ENCODE measurements at places on chromosomes 2 and 18. TPM values are rescaled to one million over a fixed set of nuclear protein-coding genes. Genes with fewer than 3 reads are reported as not detected.
A peak's percentile ranks its signal among the peaks of the same experiment; 100 is the strongest.

CNDP1 gene
- not detected for total RNA-seq

CLEC4F gene
- not detected for total RNA-seq

AQP12A gene
- not detected for total RNA-seq

UNC80 gene
- total RNA-seq = not detected

CRYBA2 gene
- total RNA-seq = not detected

ZNF396 gene
- total RNA-seq = 0.54 TPM

FRZB gene
- total RNA-seq = 0.28 TPM

CPLX4 gene
- not detected for total RNA-seq

CFC1 gene
- not detected for total RNA-seq

CRYGD gene
- not detected for total RNA-seq

ANKAR gene
- 4.4 TPM for total RNA-seq

OTX1 gene
- total RNA-seq = not detected

IL36G gene
- not detected for total RNA-seq

BOK gene
- 13.3 TPM for total RNA-seq

PELI1 gene
- 2.5 TPM for total RNA-seq

GRCh38 chr2:74696829-74697228 lies 42.8 kb downstream of the SEMA4F start:
- H3K27ac ChIP-seq = peak overlapping the region; percentile 93
- H3K4me1 ChIP-seq = peaks cover 18% of the 10 kb centered on the region
- no peaks in the 10 kb centered on the region for H3K36me3 ChIP-seq
- H3K27me3 ChIP-seq = peaks cover 2% of the 10 kb centered on the region

- no peak overlapping the region for H3K27ac ChIP-seq
- no peak overlapping the region for H3K4me3 ChIP-seq
- peak; percentile 29 for DNase-seq
- H3K4me1 ChIP-seq = no peaks in the 10 kb centered on the region
These were observed 83.8 kb downstream of the DOCK10 start for GRCh38 chr2:224958462-224958857.

- no peak overlapping the region for H3K4me3 ChIP-seq
- no peaks in the 10 kb centered on the region for H3K27me3 ChIP-seq
- H3K27ac ChIP-seq = peak overlapping the region; percentile 81
- H3K4me1 ChIP-seq = peaks cover 40% of the 10 kb centered on the region
- DNase-seq = no peak
These were observed 32.9 kb downstream of the MBP start for GRCh38 chr18:77099485-77100370.

GRCh38 chr18:75211002-75211621 lies 515 bp downstream of the TSHZ1 start:
- peak; percentile 18 for DNase-seq
- H3K36me3 ChIP-seq = no peaks in the 10 kb centered on the region
- no peaks in the 10 kb centered on the region for H3K27me3 ChIP-seq

- H3K27ac ChIP-seq = no peak overlapping the region
- no peak for DNase-seq
- no peaks in the 10 kb centered on the region for H3K4me1 ChIP-seq
- no peak overlapping the region for H3K4me3 ChIP-seq
- H3K27me3 ChIP-seq = no peaks in the 10 kb centered on the region
These were observed 32.7 kb upstream of the MFF start for GRCh38 chr2:227292314-227292713.

GRCh38 chr2:237118025-237118424 lies 32.3 kb downstream of the COPS8 start:
- peaks cover 7% of the 10 kb centered on the region for H3K4me1 ChIP-seq
- H3K27me3 ChIP-seq = no peaks in the 10 kb centered on the region

- peaks cover 38% of the 10 kb centered on the region for H3K4me1 ChIP-seq
- H3K27me3 ChIP-seq = no peaks in the 10 kb centered on the region
- H3K36me3 ChIP-seq = no peaks in the 10 kb centered on the region
- no peak overlapping the region for H3K4me3 ChIP-seq
- DNase-seq = peak; percentile 99
- peak overlapping the region; percentile 96 for H3K27ac ChIP-seq
These were observed 66.2 kb downstream of the HS1BP3 start for GRCh38 chr2:20584399-20585358.

GRCh38 chr18:11553098-11553940 lies 56.1 kb upstream of the SLC35G4 start:
- H3K36me3 ChIP-seq = no peaks in the 10 kb centered on the region
- DNase-seq = peak; percentile 59
- H3K4me1 ChIP-seq = no peaks in the 10 kb centered on the region
- no peak overlapping the region for H3K27ac ChIP-seq
- H3K27me3 ChIP-seq = peaks cover 9% of the 10 kb centered on the region
- no peak overlapping the region for H3K4me3 ChIP-seq

DNA sequence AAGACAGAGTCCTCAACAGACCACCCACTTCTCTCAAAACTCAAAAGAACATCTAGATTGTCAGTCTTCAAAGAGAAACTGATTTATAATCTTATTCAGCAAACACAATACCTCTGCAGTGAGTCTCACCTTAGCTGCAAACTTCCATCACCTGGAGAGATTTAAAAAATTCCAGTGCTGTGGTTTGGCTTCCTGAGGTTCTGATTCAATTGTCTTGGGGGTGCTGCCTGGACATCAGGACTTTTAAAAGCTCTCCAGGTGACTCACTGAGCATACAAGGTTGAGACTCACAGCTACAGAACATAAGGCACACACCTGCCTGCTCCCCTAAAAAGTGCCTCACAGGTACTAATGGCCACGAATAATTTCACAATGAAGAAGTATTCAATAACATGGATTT lies 40.3 kb downstream of the RNF152 start:
- no peak for DNase-seq
- no peak overlapping the region for H3K4me3 ChIP-seq
- peaks cover 12% of the 10 kb centered on the region for H3K4me1 ChIP-seq
- no peak overlapping the region for H3K27ac ChIP-seq
- H3K27me3 ChIP-seq = no peaks in the 10 kb centered on the region

GRCh38 chr2:60213865-60214625 lies 339.4 kb downstream of the BCL11A start:
- H3K4me3 ChIP-seq = no peak overlapping the region
- no peaks in the 10 kb centered on the region for H3K36me3 ChIP-seq
- no peak for DNase-seq
- no peak overlapping the region for H3K27ac ChIP-seq

DNA sequence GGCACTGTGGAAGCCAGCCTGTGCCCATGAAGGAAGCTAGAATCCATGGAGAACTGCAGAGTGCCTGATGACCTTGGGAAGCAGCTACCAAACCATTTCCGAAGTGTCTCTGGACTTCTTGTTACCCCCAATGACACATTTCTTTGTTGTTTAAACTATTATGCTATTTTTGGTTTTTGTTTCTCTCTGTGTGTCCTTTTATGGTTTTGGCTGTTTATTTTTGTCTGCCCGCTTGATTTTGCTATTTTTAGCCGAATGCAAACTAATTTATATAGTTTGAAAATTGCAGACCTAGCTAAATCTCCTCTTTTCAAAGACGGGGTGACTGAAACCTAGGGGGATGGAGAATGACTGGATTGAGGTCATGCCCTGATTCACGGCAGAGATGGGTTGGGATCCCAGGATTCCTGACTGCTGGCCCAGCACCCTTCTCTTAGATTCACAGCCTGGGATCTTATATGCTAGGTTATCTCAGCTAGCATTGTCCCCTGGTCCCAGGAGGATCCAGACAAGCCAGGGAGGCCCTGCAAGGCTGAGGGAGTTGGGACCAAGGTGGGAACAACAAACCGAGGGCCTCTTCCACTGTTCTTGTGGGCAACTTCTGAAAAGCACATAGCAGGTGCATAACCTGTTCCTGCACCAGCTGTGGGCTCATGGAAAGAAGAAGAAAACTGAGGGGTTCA lies 116.3 kb upstream of the HAAO start:
- no peaks in the 10 kb centered on the region for H3K36me3 ChIP-seq
- H3K4me3 ChIP-seq = no peak overlapping the region
- H3K27ac ChIP-seq = no peak overlapping the region
- H3K27me3 ChIP-seq = no peaks in the 10 kb centered on the region
- H3K4me1 ChIP-seq = peaks cover 25% of the 10 kb centered on the region

- DNase-seq = peak; percentile 80
- H3K4me3 ChIP-seq = peak overlapping the region; percentile 6
- H3K27ac ChIP-seq = peak overlapping the region; percentile 80
- H3K4me1 ChIP-seq = peaks cover 20% of the 10 kb centered on the region
These were observed 72.4 kb upstream of the IL1R1 start for GRCh38 chr2:102070058-102070642.

DNA sequence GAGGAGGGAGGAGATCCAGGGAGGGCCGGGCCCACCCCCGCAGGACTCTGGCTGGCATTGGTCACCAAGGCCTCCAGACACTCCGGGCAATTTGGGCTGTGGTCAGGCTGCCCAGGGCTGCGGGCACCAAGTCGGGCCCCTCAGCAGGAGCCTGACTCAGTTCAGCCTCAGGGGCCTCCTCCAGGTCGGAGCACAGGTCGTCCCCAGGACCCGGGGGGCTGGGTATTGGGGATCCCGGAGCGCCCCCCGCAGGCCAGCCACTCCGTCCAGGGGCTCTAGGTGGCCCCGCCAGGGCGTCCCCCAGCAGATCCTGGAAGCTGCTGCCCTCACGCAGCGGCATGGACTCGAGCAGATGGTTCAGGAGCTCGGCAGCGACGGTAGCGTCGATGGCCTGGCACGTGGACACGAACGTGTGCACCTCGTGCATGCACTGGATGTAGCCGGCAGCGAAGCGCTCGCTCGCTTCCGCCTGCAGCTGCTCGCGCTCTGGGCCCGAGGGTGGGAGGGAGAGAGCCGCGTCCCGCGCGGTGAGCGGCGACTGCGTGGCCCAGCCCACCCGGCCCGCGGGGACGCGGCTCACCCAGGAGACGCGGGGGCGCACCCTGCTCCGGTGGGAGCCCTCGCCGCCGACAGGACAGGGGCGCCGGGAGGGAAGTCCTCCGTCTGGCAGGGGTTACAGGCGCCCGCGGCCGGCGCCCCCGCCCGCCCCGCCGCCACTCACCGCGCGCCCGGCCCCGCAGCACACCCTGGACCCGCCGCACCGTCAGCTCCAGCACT lies 884 bp downstream of the HES6 start:
- no peak for DNase-seq
- peak overlapping the region; percentile 60 for H3K4me3 ChIP-seq
- no peak overlapping the region for H3K27ac ChIP-seq
- peaks cover 17% of the 10 kb centered on the region for H3K27me3 ChIP-seq
- H3K4me1 ChIP-seq = peaks cover 4% of the 10 kb centered on the region

GRCh38 chr2:216878072-216878471 lies 18.2 kb upstream of the TNP1 start:
- H3K36me3 ChIP-seq = no peaks in the 10 kb centered on the region
- DNase-seq = no peak
- H3K4me3 ChIP-seq = no peak overlapping the region
- H3K4me1 ChIP-seq = peaks cover 15% of the 10 kb centered on the region

GRCh38 chr18:1805521-1805920 lies 765.8 kb downstream of the METTL4 start:
- H3K4me1 ChIP-seq = no peaks in the 10 kb centered on the region
- H3K27me3 ChIP-seq = no peaks in the 10 kb centered on the region
- H3K27ac ChIP-seq = no peak overlapping the region
- DNase-seq = no peak
- H3K36me3 ChIP-seq = no peaks in the 10 kb centered on the region

- no peak overlapping the region for H3K4me3 ChIP-seq
- H3K27ac ChIP-seq = no peak overlapping the region
- peaks cover 27% of the 10 kb centered on the region for H3K4me1 ChIP-seq
- DNase-seq = no peak
- no peaks in the 10 kb centered on the region for H3K27me3 ChIP-seq
These were observed 50.3 kb downstream of the KCNF1 start for GRCh38 chr2:10962004-10962403.

- H3K27ac ChIP-seq = no peak overlapping the region
- no peaks in the 10 kb centered on the region for H3K27me3 ChIP-seq
- H3K4me3 ChIP-seq = no peak overlapping the region
- DNase-seq = no peak
These were observed 103.3 kb downstream of the MYO5B start for GRCh38 chr18:50091509-50092244.

DNA sequence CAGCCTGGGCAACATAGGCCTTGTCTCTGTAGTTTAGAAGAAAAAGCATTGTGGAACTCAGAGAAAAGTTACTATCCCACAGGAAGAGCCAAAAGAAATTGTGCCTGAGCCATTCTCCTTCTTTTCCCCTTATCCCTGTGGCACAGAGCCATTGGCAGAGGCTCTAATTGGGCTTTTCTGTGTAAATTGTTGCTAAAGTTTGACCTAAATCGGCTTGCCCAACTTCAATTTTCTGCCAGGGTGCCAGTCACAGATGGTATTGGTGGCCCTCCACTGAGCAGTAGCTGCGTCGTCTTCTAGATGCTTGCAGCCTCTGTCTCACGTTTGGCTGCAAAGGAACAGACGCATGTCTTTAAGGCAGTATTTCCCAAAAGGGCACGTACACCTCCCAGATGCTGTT lies 30.3 kb downstream of the ZNF532 start:
- H3K27me3 ChIP-seq = no peaks in the 10 kb centered on the region
- H3K36me3 ChIP-seq = peaks cover 6% of the 10 kb centered on the region
- no peak for DNase-seq
- no peak overlapping the region for H3K27ac ChIP-seq
- no peak overlapping the region for H3K4me3 ChIP-seq

DNA sequence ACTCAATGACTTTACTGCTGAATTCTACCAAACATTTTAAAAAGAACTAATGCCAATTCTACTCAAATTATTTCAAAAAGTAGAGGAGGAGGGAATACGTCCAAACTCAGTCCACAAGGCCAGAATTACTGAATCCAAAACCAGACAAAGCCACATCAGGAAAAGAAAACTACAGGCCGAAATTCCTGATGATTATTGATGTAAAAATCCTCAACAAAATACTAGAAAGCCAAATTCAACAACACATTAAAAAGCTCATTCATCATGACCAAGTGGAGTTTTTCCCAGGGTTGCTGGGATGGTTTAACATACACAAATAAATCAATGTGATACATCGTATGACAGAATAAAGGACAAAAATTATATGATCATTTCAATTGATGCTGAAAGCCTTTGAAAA lies 103.9 kb upstream of the UBE2E3 start:
- peaks cover 2% of the 10 kb centered on the region for H3K4me1 ChIP-seq
- H3K36me3 ChIP-seq = no peaks in the 10 kb centered on the region
- no peaks in the 10 kb centered on the region for H3K27me3 ChIP-seq
- H3K27ac ChIP-seq = no peak overlapping the region
- H3K4me3 ChIP-seq = no peak overlapping the region

DNA sequence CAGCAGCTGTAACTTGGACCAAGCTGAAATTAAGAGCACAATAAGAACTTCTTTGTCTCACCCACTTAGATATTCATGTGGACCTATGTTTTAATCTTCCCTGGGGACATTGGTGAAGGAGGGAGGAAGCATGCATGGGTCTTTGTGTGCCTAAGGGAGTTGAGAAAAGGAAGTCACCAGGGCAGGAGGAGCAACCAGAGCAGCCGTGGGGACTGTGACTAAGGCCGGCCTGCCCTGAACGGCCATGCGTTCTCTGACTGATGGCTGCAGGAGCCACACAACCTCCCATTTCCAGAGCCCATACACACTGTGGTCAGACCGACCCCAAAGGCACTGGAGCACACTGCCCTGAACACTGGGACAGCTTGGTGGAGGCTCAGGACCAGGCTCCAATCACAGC lies 43.7 kb upstream of the SLC35G4 start:
- H3K27me3 ChIP-seq = peaks cover 26% of the 10 kb centered on the region
- no peak overlapping the region for H3K27ac ChIP-seq
- H3K36me3 ChIP-seq = no peaks in the 10 kb centered on the region
- no peaks in the 10 kb centered on the region for H3K4me1 ChIP-seq

GRCh38 chr2:105997711-105998110 lies 196.4 kb downstream of the UXS1 start:
- no peak overlapping the region for H3K27ac ChIP-seq
- no peaks in the 10 kb centered on the region for H3K36me3 ChIP-seq
- no peaks in the 10 kb centered on the region for H3K4me1 ChIP-seq

Measured in IMR-90 (cell line).